ENCODE measurements at places on chromosomes 3 and 15. TPM values are rescaled to one million over a fixed set of nuclear protein-coding genes. Genes with fewer than 3 reads are reported as not detected.

The EPHB1 gene
- total RNA-seq: 2.6 TPM

The CCDC14 gene
- 49.3 TPM for total RNA-seq

The CAND2 gene
- under 0.01 TPM for total RNA-seq

The FEZF2 gene
- total RNA-seq: not detected

The CIDEC gene
- total RNA-seq: not detected

The ALG1L2 gene
- not detected for total RNA-seq

The LRRC31 gene
- total RNA-seq: not detected

The SLC22A14 gene
- 0.12 TPM for total RNA-seq

The TLR9 gene
- not detected for total RNA-seq

The TNIK gene
- 6.7 TPM for total RNA-seq

The CCDC191 gene
- 1.6 TPM for total RNA-seq

The DAPK2 gene
- 0.49 TPM for total RNA-seq

The UBE2E2 gene
- total RNA-seq: 121 TPM

The ZNF662 gene
- total RNA-seq: 0.29 TPM

The GADL1 gene
- total RNA-seq: not detected

The SAMMSON gene
- 0.48 TPM for total RNA-seq

The CCDC12 gene
- 48.9 TPM for total RNA-seq

The EPB42 gene
- not detected for total RNA-seq

The SEMA6D gene
- total RNA-seq: 1.4 TPM
